ENCODE measurements at places on chromosomes 7 and 10. TPM values are rescaled to one million over a fixed set of nuclear protein-coding genes. Genes with fewer than 3 reads are reported as not detected.

DNA sequence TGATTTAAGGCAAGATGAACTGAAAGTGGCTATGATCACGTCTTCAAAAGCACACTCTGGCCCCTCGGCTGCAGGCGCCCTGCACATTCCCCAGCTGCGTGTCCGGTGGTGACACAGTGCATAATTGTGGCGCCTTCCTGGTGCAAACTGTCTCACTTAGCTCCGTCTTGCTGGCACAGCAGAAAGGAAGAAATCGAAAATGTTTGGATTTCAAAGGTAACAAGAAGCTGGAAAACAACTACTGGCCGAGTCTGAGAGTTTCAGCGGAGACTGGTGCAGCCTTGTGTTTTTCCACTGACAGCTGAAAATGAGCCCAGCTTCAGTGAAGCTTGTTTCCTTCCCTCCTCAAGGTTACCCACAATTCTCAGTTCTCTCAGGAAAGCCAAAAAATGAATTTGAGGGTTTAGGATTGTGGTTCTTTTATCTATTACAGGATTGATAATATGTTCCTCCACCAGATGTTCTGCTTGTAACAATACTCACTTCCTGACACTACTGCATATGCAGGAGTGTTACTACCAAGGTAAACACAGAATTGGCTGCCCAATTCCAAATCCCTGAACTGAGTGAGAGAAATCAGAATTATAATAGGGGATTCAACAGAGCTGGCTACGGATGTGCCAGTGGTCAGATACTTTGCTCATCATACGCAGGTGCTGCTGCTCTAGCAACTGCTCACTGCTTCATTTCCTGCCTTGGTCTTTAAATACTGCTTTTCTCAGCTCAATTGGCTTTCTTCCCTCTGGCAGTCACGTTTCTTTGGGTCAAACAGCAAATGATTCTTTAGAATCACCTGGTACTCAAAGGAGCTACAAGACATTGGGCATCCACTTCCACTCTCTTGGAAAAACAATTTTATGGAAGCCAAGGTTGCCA lies 63.7 kb downstream of the TRUB1 start:
- H3K27me3 ChIP-seq = no peaks in the 10 kb centered on the region
- no peaks in the 10 kb centered on the region for H3K36me3 ChIP-seq
- no peak for DNase-seq
- peaks cover 30% of the 10 kb centered on the region for H3K4me1 ChIP-seq

GRCh38 chr7:5467645-5468044 lies 44.0 kb upstream of the TNRC18 start:
- H3K4me1 ChIP-seq = no peaks in the 10 kb centered on the region
- no peaks in the 10 kb centered on the region for H3K27me3 ChIP-seq
- H3K4me3 ChIP-seq = no peak overlapping the region
- no peaks in the 10 kb centered on the region for H3K36me3 ChIP-seq
- no peak for DNase-seq

BAMBI gene
- total RNA-seq = 29.0 TPM

PGAM1 gene
- total RNA-seq = 833 TPM

GRCh38 chr7:45681596-45682357 lies 107.6 kb downstream of the ADCY1 start:
- DNase-seq = peak; percentile 10
- no peak overlapping the region for H3K4me3 ChIP-seq
- H3K36me3 ChIP-seq = peaks cover 9% of the 10 kb centered on the region
- H3K27me3 ChIP-seq = no peaks in the 10 kb centered on the region
- H3K4me1 ChIP-seq = 0 out of 2 replicates have a peak, but pooled peaks cover 2% of the 10 kb centered on the region

DNA sequence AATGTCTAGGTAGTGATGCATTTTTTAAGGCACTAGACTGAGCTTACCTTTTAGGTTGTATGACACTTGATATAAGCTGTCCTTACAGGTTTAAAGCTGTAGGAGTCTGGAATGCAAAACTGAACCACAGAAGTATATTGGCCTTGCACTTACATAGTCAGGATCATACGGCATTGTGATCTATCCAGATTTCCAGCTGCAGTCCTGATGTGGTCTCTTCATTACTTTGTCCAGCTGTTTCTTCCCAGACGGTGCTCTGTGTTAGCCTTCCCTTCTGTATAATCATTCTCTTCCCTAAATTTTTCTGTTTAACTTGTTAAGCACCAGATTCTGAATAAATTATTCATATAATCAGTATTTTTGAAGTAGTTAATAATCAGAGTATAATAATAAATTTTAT lies 67.1 kb downstream of the AUTS2 start:
- no peak overlapping the region for H3K4me3 ChIP-seq
- H3K36me3 ChIP-seq = no peaks in the 10 kb centered on the region
- H3K27ac ChIP-seq = no peak overlapping the region
- peaks cover 32% of the 10 kb centered on the region for H3K27me3 ChIP-seq

GRCh38 chr10:13095094-13095493 lies 4.9 kb upstream of the OPTN start:
- H3K4me3 ChIP-seq = no peak overlapping the region
- no peaks in the 10 kb centered on the region for H3K27me3 ChIP-seq
- no peak for DNase-seq
- no peak overlapping the region for H3K27ac ChIP-seq
- peaks cover 2% of the 10 kb centered on the region for H3K4me1 ChIP-seq

GRCh38 chr7:36115448-36116321 lies 37.4 kb upstream of the EEPD1 start:
- peaks cover 2% of the 10 kb centered on the region for H3K36me3 ChIP-seq
- no peak for DNase-seq
- peaks cover 11% of the 10 kb centered on the region for H3K4me1 ChIP-seq
- no peaks in the 10 kb centered on the region for H3K27me3 ChIP-seq
- no peak overlapping the region for H3K27ac ChIP-seq
- no peak overlapping the region for H3K4me3 ChIP-seq

GRCh38 chr7:30743371-30744074 lies 8.4 kb upstream of the INMT start:
- no peak for DNase-seq
- no peaks in the 10 kb centered on the region for H3K4me1 ChIP-seq
- H3K27ac ChIP-seq = no peak overlapping the region
- no peak overlapping the region for H3K4me3 ChIP-seq

DNA sequence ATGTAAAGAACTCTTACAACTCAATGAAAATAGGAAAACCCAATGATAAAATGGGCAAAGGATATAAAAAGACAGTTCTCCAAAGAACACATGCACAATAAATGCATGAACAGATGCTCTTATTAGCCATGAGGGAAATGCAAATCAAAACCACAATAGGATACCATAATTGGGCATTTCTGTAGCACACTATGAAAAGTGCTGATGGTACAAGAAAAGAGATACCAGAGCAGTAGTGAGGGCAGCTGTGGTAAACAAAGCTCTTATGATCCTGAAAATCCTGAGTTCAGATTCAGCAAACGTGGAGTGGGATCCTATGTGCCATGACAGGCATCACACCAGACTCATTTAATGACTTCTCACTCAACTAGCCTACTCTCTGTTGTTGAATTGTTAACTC lies 96.7 kb upstream of the SLC25A13 start:
- no peak overlapping the region for H3K4me3 ChIP-seq
- peaks cover 7% of the 10 kb centered on the region for H3K4me1 ChIP-seq
- H3K36me3 ChIP-seq = no peaks in the 10 kb centered on the region
- DNase-seq = no peak

DNA sequence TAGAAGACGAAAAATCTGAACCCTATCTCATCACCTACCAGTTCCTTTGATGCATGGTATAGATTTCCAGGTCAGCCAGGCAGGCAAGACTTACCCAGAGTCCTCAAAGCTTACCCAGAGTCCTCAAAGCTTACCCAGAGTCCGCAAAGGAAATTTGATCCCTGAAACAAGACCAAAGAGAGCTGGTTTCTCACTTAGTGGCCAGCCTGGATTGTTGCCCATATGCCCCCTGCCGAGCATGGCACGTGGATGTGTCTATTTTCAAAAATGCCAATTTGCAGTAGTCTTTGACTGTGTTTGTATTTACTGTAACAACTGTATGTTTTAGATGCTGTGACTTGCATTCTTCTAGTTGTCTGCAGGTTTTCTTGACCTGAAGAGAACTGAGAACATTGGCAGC lies 120.2 kb upstream of the STARD3NL start:
- H3K4me1 ChIP-seq = peaks cover 27% of the 10 kb centered on the region
- no peaks in the 10 kb centered on the region for H3K27me3 ChIP-seq
- DNase-seq = no peak
- no peak overlapping the region for H3K4me3 ChIP-seq
- H3K36me3 ChIP-seq = no peaks in the 10 kb centered on the region

PTPRN2 gene
- 4.7 TPM for total RNA-seq

CUBN gene
- 0.46 TPM for total RNA-seq

DNA sequence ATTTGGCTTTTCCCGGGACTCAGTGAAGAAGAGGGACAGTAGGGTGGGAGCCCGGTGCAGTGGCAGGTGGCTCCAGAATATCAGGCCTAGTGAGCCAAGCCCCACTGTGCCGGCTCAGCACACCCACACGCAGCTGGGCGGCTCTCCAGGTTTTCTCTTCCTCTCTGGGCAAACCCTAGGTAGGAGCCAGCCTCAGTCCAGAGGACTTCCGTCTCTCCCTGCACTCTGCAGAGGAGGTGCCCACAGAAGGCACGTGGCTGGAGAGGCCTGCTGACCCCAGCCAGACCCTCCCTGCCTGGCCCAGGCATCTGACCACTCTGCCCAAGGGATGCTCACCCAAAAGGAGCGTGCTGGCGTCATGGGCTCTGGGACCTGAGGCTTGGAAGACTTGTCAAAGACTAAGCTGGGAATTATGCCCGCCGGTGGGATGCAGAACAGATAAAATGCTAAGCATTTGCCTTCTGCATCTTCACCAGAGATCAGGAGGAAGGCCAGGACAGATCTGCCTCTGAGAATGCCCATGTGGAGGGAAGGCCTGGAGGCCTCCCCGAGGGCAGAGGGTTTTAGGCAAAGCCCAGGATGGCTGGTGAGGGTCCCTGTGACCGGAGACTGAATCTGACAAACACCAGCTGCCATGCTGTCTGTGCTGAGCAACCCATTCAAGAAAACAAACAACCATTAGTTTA lies 40.2 kb downstream of the TCERG1L start:
- H3K27me3 ChIP-seq = peaks cover 16% of the 10 kb centered on the region
- DNase-seq = no peak
- no peak overlapping the region for H3K27ac ChIP-seq
- H3K36me3 ChIP-seq = peaks cover 63% of the 10 kb centered on the region
- H3K4me1 ChIP-seq = no peaks in the 10 kb centered on the region
- H3K4me3 ChIP-seq = no peak overlapping the region

- no peak overlapping the region for H3K4me3 ChIP-seq
- no peak for DNase-seq
- no peak overlapping the region for H3K27ac ChIP-seq
Measured at GRCh38 chr10:38076687-38077086, 17.4 kb upstream of the ZNF37A start.

GRCh38 chr7:280461-280860 lies 9.5 kb upstream of the FOXL3 start:
- H3K4me3 ChIP-seq = no peak overlapping the region
- H3K4me1 ChIP-seq = no peaks in the 10 kb centered on the region
- peaks cover 10% of the 10 kb centered on the region for H3K36me3 ChIP-seq
- no peak for DNase-seq

ASB15 gene
- total RNA-seq = not detected

DNA sequence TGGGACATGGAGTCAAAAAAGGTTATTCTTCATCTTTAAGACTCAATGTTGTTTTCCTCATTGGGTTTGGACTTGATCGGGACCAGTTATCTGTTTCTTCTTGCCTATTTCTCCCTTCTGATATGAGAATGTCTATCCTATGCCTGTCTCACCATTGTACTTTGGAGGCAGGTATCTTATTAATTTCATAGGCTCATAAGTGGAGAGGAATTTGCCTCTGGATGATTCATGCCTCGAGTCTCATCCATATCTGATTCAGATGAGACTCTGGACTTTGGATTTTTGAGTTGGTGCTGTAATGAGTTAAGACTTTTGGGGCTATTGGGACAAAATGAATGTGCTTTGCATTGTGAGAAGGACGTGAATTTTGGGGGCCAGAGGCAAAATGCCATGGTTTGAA lies 36.2 kb upstream of the CCDC7 start:
- DNase-seq = no peak
- H3K4me1 ChIP-seq = no peaks in the 10 kb centered on the region
- no peak overlapping the region for H3K27ac ChIP-seq
- H3K27me3 ChIP-seq = peaks cover 6% of the 10 kb centered on the region
- H3K36me3 ChIP-seq = no peaks in the 10 kb centered on the region

- no peaks in the 10 kb centered on the region for H3K36me3 ChIP-seq
- no peaks in the 10 kb centered on the region for H3K27me3 ChIP-seq
- no peak overlapping the region for H3K4me3 ChIP-seq
- H3K4me1 ChIP-seq = peaks cover 9% of the 10 kb centered on the region
- DNase-seq = no peak
Measured at GRCh38 chr7:20696803-20697333, 81.4 kb downstream of the ABCB5 start.

- no peak overlapping the region for H3K4me3 ChIP-seq
- H3K27me3 ChIP-seq = peaks cover 7% of the 10 kb centered on the region
- H3K4me1 ChIP-seq = peaks cover 18% of the 10 kb centered on the region
Measured at GRCh38 chr7:142384493-142384922, 126.7 kb upstream of the PRSS58 start.

PRKG1 gene
- total RNA-seq = 15.6 TPM

- no peak for DNase-seq
- peaks cover 8% of the 10 kb centered on the region for H3K4me1 ChIP-seq
- peaks cover 4% of the 10 kb centered on the region for H3K36me3 ChIP-seq
Measured at GRCh38 chr7:52726986-52727385, 308.4 kb upstream of the POM121L12 start.

ZNF485 gene
- 9.9 TPM for total RNA-seq

- no peaks in the 10 kb centered on the region for H3K36me3 ChIP-seq
- H3K27me3 ChIP-seq = no peaks in the 10 kb centered on the region
- H3K27ac ChIP-seq = no peak overlapping the region
- no peak for DNase-seq
- H3K4me3 ChIP-seq = no peak overlapping the region
Measured at GRCh38 chr7:91608606-91609005, 271.9 kb downstream of the MTERF1 start.

SH2D4B gene
- 0.09 TPM for total RNA-seq

BBS9 gene
- total RNA-seq = 59.0 TPM

DNA sequence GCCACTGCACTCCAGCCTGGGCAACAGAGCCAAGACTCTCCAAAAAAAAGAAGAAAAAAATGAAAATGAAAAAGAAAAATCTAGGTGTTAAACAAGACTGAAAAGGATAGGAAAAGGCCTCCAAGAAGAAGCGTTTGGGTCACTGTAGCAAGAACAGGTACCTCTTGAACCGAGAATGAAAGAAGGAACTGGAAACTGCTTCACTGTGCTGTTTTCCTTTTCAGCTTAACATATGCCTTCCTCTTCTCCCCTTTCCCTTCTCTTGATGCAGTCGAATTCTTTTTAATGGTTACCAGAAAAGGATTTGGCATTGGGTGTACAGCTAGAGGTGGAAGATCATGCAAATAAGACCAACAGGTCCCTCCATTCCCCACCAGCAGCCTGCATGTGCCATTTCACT lies 28.1 kb downstream of the LRRC4 start:
- H3K4me1 ChIP-seq = no peaks in the 10 kb centered on the region
- H3K36me3 ChIP-seq = no peaks in the 10 kb centered on the region
- H3K27me3 ChIP-seq = no peaks in the 10 kb centered on the region
- H3K27ac ChIP-seq = no peak overlapping the region

ADD3 gene
- 95.7 TPM for total RNA-seq

- H3K27me3 ChIP-seq = no peaks in the 10 kb centered on the region
- H3K36me3 ChIP-seq = no peaks in the 10 kb centered on the region
Measured at GRCh38 chr7:98078197-98078870, 28.3 kb upstream of the LMTK2 start.

Data from WTC11 (cell line).